ENCODE measurements at places on chromosomes 4 and X. TPM values are rescaled to one million over a fixed set of nuclear protein-coding genes. Genes with fewer than 3 reads are reported as not detected.

GRCh38 chrX:53440621-53441517 lies 6.7 kb upstream of the HSD17B10 start:
- DNase-seq = peak; percentile 81

DNA sequence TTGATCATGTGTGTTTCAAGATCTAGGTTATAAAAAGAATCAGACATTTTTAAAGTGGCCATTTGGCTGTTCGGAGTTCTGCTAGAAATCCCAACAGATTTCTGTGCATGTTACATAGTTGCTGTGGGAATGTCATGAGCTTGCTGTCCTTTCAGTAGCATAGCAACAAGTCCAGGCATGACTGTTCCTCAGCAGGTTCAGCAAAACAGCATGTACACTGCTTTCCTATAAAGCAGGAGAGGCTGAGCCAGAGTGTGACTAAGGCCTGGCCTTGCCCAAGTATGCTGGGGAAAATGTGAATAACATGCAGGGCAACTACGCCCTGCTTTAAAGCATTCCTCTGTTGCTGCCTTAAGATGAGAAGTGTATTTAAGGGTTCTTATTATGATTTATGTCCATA lies 217.1 kb upstream of the SMIM31 start:
- DNase-seq = no peak

DNA sequence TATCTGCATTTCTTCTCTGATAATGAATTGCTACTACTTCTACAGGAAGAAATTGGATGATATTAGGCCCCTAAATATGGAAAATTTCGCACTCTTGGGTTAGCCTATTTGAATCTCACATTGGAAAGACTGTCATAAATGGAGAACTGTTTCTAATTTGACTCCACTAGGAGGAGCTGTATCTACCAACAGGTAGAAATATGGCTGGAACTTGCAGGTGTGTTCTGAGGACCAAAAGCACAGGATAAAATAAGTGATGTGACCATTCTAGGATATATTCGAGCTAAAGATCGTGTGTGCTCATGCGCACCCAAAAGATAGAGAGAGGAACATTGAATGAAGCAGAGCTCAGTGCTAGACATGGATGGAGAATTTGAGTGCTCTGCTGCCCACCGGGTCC lies 4.8 kb upstream of the NKAP start:
- no peak for DNase-seq

GRCh38 chrX:11053351-11053750 lies 57.8 kb upstream of the HCCS start:
- DNase-seq = no peak

- DNase-seq = no peak
These were observed 250.4 kb upstream of the JADE1 start for GRCh38 chr4:128558896-128559679.

DNA sequence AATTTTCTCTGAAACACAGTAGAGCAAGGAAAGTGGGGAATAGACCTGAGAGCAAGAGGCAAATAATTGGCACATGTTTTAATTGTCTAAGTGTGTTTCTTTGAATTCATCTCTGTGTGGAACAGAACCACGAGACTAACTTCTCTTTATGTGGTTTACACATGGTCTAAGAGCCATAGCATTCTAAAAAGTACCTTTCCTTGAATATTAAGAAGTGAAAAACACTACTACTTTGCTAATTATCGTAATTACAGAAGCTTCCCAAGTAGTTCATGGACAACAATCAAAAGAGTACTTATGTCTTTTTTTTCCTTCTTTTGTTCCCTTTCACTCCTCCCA lies 2.9 kb upstream of the CYBB start:
- DNase-seq = no peak

Gene USP38
- total RNA-seq = 18.7 TPM

Data from cardiac septum (tissue), 1 donor.